ENCODE measurements at places on chromosomes 7 and 10. TPM values are rescaled to one million over a fixed set of nuclear protein-coding genes. Genes with fewer than 3 reads are reported as not detected.
A peak's percentile ranks its signal among the peaks of the same experiment; 100 is the strongest.

DNA sequence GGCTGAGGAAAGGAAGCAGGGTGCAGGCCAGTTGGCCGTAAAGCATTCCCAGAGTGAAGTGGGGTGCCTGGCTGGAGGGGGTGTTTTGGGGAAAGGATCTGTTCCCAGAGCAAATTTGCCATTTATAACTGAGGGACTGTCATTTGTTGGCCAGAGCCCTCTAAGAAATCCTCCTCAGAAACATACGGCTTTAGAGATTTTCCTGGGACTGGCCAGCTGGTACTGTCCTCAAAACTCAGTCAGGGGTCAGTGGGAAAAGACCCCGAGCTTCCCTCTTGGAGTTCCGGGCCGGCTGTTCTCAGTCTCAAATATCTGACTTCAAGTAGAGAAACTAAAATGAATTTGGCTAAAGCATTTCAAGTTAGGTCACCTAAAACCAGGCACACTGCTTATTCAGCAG is 55.9 kb downstream of the ETV1 start:
- peaks cover 7% of the 10 kb centered on the region for H3K4me1 ChIP-seq
- no peak overlapping the region for H3K4me3 ChIP-seq
- H3K27ac ChIP-seq: peak overlapping the region; percentile 24
- H3K36me3 ChIP-seq: peaks cover 41% of the 10 kb centered on the region
- H3K27me3 ChIP-seq: no peaks in the 10 kb centered on the region
- DNase-seq: no peak

Gene CLEC2L
- total RNA-seq: 0.25 TPM

DNA sequence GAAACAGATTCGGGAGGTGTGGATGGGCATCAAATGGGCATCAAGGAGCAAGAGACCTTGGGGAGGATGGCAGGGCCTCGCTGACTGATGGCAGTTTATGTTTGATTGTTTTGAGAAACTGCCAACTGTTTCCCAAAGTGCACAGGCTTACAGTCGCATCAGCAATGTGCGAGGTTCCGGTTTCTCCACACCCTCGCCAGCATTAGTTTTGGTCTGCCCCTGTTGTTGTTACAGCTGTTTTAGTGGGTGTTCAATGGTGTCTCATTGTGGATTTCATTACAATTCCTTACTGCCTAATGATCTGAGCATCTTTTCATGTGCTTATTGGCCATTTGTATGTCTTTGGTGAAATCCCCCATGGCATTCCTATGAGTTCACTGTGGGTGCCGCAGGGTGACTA is 24.4 kb downstream of the AKR1E2 start:
- peaks cover 5% of the 10 kb centered on the region for H3K36me3 ChIP-seq
- H3K27ac ChIP-seq: peak overlapping the region; percentile 57
- H3K4me3 ChIP-seq: no peak overlapping the region
- no peaks in the 10 kb centered on the region for H3K27me3 ChIP-seq
- DNase-seq: no peak

Gene LRRC17
- total RNA-seq: 2.3 TPM

- no peaks in the 10 kb centered on the region for H3K4me1 ChIP-seq
- peaks cover 59% of the 10 kb centered on the region for H3K36me3 ChIP-seq
- no peak overlapping the region for H3K4me3 ChIP-seq
These were observed 45.5 kb downstream of the GSAP start for GRCh38 chr7:77370606-77371005.

DNA sequence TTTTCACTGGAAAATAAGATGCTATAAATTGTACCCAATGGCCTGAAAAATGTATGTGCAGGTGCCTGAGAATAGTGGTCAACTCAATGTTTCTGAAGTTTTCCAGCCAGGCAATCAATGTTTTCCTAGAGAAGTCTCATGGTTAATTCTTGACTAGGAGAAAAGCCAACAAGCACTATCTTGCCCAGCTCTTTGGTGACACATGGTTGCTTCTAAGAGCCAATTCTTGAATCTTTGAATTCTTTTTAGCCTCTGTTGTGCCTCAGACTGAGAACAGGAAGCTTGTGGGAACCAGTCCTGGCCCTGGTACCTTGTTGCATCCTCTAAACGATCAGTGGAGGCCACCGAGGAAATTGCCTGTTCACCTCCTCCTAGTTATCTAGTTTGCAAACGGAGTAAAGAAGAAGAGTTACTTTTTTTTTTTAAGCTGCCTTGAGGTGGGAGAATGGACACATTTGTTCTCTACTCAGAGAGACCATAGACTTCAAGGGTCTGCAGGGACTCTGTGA is 144.0 kb upstream of the MKLN1 start:
- no peaks in the 10 kb centered on the region for H3K36me3 ChIP-seq
- DNase-seq: no peak
- H3K4me1 ChIP-seq: peaks cover 22% of the 10 kb centered on the region
- no peaks in the 10 kb centered on the region for H3K27me3 ChIP-seq

GRCh38 chr7:104123786-104124185 is 84.0 kb downstream of the ORC5 start:
- no peak overlapping the region for H3K4me3 ChIP-seq
- H3K4me1 ChIP-seq: no peaks in the 10 kb centered on the region
- H3K27ac ChIP-seq: no peak overlapping the region

GRCh38 chr7:140640727-140641523 is at the start of gene DENND2A:
TSS of gene DENND2A (minus strand) at chr7:140640813. CDS start at chr7:140602397, 38,416 bp downstream.
- peaks cover 14% of the 10 kb centered on the region for H3K27me3 ChIP-seq
- H3K36me3 ChIP-seq: no peaks in the 10 kb centered on the region
- peak; percentile 84 for DNase-seq
- H3K4me3 ChIP-seq: peak within 1 kb of the TSS; percentile 81
